ENCODE measurements at places on chromosomes 11 and 22. TPM values are rescaled to one million over a fixed set of nuclear protein-coding genes. Genes with fewer than 3 reads are reported as not detected.

CSF2RB gene
- 3.1 TPM for total RNA-seq

UCP3 gene
- total RNA-seq, result 0.89 TPM

INS gene
- not detected for total RNA-seq

ANGPTL5 gene
- 1.9 TPM for total RNA-seq

SIK2 gene
- 19.8 TPM for total RNA-seq

SLC22A9 gene
- total RNA-seq, result not detected

TSGA10IP gene
- total RNA-seq, result 0.39 TPM

SGSM1 gene
- 11.4 TPM for total RNA-seq

LSP1 gene
- 7.9 TPM for total RNA-seq

NLRP14 gene
- 1.2 TPM for total RNA-seq

DNA sequence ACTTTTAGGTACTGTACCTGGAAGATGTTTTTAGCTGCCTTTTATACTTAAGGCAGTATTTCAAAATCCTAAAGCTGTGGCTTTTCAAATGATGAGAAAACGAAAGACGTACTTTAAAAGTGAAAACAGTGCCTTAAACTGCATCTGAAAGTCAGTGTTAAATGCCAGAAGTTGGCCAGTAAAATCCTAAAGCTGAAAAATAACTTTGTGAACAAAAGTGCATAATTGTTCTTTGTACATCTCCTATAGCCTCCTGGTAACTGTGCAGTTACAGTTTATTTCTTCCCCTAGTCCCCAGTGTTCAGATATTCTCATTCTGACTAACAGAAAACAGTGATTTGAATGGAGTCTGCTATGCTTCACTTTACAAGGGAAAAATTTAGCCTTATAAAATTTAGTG is 6.8 kb downstream of the EED start:
- H3K4me3 ChIP-seq, result no peak overlapping the region
- no peaks in the 10 kb centered on the region for H3K36me3 ChIP-seq
- no peak for DNase-seq
- no peaks in the 10 kb centered on the region for H3K4me1 ChIP-seq
- H3K27me3 ChIP-seq, result no peaks in the 10 kb centered on the region

DNA sequence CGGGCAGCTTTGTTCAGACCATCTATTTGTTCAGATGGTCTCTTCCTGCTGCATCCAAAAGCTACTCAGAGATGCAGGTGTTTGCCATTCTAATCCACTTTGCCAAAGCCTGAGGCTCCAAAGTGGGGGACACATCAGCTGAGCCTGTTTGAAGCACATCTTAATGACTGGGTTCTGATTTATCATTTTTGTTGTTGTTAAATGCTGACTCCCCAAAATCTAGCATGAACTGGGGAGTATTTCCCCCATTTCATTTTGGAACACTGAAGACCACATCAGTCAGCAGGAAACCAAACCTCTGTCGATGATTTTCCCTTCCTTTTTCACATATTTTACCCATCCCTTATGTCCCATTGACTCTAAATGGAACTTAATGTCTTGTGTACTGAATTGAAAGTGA is 262.6 kb downstream of the NTM start:
- H3K27me3 ChIP-seq, result no peaks in the 10 kb centered on the region
- H3K27ac ChIP-seq, result no peak overlapping the region
- no peaks in the 10 kb centered on the region for H3K36me3 ChIP-seq
- H3K4me1 ChIP-seq, result no peaks in the 10 kb centered on the region

- peak; percentile 80 for DNase-seq
- peaks cover 56% of the 10 kb centered on the region for H3K4me1 ChIP-seq
- H3K27ac ChIP-seq, result no peak overlapping the region
- no peak overlapping the region for H3K4me3 ChIP-seq
- peaks cover 2% of the 10 kb centered on the region for H3K27me3 ChIP-seq
Measured at GRCh38 chr11:60926500-60926899, 2.2 kb downstream of the TMEM132A start.

GRCh38 chr11:15493066-15493465 is 378.3 kb downstream of the INSC start:
- H3K4me1 ChIP-seq, result no peaks in the 10 kb centered on the region
- H3K27ac ChIP-seq, result no peak overlapping the region
- no peaks in the 10 kb centered on the region for H3K27me3 ChIP-seq
- no peak for DNase-seq
- H3K4me3 ChIP-seq, result no peak overlapping the region

DNA sequence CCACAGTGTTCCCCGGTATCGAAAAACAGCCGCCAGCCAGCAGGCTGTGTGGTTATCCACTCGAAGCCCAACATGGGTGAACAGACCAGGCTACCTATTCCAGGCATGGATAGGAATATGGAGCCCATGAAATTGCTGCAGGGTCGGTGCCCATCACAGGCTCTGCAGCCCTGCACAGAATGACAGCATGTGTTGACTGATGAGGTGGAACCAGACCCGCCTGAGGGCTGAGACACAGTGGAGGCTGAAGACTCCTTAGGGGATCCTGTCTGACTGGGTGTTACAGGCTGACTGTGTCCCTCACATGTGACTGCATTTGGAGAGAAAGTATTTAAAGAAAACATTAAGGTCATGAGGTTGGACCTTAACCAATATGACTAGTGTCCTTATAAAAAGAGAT is 6.2 kb upstream of the YPEL1 start:
- DNase-seq, result no peak
- H3K36me3 ChIP-seq, result no peaks in the 10 kb centered on the region
- no peaks in the 10 kb centered on the region for H3K27me3 ChIP-seq
- H3K4me3 ChIP-seq, result no peak overlapping the region
- no peak overlapping the region for H3K27ac ChIP-seq

DNA sequence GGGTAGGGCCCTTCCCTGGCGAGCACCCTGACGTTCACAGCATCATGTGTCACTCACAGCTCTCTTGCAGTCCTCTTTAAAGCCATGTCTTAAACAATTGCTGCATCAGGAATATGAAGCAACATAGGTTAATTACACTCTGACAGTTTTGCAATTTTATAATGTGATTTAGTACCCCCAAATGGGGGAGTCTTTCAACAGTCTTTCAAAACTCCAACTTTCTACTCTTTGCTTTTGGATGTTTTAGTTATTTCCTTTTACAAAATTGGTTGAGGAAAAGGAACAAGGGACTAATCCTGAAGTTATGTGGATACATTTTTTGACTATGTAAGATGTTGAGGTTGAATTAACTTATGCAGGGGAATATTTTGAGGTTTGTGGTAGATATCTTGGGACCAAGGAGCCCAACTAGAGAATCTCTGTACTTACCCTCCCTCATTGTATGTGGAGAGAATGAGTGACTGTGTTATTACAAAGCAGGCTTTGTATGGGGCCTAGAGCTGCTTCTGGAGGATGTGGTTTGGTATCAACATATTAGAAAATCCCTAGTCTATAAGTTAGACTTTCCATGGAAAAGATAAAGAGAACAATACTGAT is at the start of gene MMP8:
TSS of gene MMP8 (minus strand) at position 51 of the 597 bp plus-strand sequence. CDS start 99 bp downstream, outside the sequence.
- no peak within 1 kb of the TSS for H3K4me3 ChIP-seq
- H3K27me3 ChIP-seq, result no peaks in the 10 kb centered on the region
- H3K36me3 ChIP-seq, result no peaks in the 10 kb centered on the region

- H3K36me3 ChIP-seq, result no peaks in the 10 kb centered on the region
- H3K4me1 ChIP-seq, result peaks cover 6% of the 10 kb centered on the region
- no peak overlapping the region for H3K27ac ChIP-seq
- no peak overlapping the region for H3K4me3 ChIP-seq
- no peaks in the 10 kb centered on the region for H3K27me3 ChIP-seq
Measured at GRCh38 chr11:131430473-131431208, 60.2 kb downstream of the NTM start.

DNA sequence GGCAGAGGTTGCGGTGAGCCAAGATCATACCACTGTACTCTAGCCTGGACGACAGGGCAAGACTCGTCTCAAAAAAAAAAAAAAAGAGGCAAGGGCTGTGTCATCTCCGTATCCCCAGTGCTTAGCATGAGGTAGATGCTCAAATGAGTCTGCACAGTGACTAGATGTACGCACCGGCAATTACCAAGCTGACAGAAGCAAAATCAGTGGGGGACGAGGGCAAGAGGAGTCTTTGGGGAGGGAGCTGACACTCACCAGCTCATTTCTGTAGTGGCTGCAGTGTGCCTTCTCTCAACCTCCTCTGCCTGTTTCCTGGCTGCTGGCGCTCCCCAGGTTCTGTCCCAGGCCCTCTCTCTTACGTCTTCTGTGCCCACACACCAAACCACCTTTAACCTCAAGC is 69.9 kb downstream of the PACSIN2 start:
- no peak overlapping the region for H3K4me3 ChIP-seq
- no peak overlapping the region for H3K27ac ChIP-seq
- peaks cover 6% of the 10 kb centered on the region for H3K36me3 ChIP-seq

- peaks cover 2% of the 10 kb centered on the region for H3K36me3 ChIP-seq
- no peak overlapping the region for H3K4me3 ChIP-seq
- H3K4me1 ChIP-seq, result peaks cover 54% of the 10 kb centered on the region
Measured at GRCh38 chr11:2213384-2213842, 41.8 kb upstream of the TH start.

- H3K27ac ChIP-seq, result no peak overlapping the region
- no peak overlapping the region for H3K4me3 ChIP-seq
- peaks cover 16% of the 10 kb centered on the region for H3K27me3 ChIP-seq
Measured at GRCh38 chr11:46240371-46240770, 37.1 kb upstream of the CREB3L1 start.

- no peak for DNase-seq
- H3K27ac ChIP-seq, result no peak overlapping the region
Measured at GRCh38 chr11:65781152-65781961, 581 bp upstream of the AP5B1 start.

- peaks cover 9% of the 10 kb centered on the region for H3K4me1 ChIP-seq
- H3K36me3 ChIP-seq, result no peaks in the 10 kb centered on the region
- peaks cover 5% of the 10 kb centered on the region for H3K27me3 ChIP-seq
Measured at GRCh38 chr11:69249311-69250185, 44.4 kb upstream of the MYEOV start.

GRCh38 chr11:14619603-14620531 is 23.7 kb upstream of the PDE3B start:
- no peaks in the 10 kb centered on the region for H3K4me1 ChIP-seq
- H3K27ac ChIP-seq, result no peak overlapping the region
- H3K36me3 ChIP-seq, result no peaks in the 10 kb centered on the region
- no peaks in the 10 kb centered on the region for H3K27me3 ChIP-seq
- no peak overlapping the region for H3K4me3 ChIP-seq

GRCh38 chr11:35594680-35595079 is 23.6 kb upstream of the FJX1 start:
- H3K4me1 ChIP-seq, result no peaks in the 10 kb centered on the region
- H3K4me3 ChIP-seq, result no peak overlapping the region
- no peaks in the 10 kb centered on the region for H3K27me3 ChIP-seq
- no peak for DNase-seq
- no peak overlapping the region for H3K27ac ChIP-seq
- no peaks in the 10 kb centered on the region for H3K36me3 ChIP-seq

DNA sequence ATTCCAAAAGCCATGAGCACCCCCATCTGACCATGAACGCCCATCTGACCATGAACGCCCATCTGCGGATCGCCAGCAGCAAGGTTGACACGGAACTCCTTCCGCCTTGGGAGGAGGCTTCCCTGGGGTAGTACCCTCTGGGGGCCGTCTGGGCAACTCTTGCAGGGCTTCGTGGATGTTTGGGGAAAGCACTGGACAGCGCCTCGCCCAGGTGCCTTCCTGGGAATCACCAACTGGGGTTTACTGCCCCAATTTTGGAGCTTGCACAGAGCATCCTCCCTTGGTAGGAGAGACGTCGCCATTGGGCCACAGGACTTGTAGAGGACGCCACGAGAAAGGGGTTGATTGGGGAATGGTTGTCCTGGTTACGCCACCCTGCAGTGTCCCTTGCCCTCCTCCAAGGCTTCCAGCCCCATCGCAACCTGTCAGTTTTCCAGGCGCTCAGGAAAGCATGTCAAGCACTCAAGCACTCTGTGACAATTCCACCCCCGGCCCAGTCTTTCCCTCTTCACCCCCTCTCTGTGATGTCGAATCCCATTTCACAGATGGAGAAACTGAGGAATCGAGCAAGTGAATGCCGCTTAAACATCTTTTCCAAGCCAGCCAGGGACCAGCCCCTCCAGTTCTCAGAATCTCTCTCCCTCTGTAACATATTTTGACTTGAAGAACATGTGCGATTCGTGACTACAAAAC is 914 bp upstream of the PRDM11 start:
- peak overlapping the region; percentile 96 for H3K27ac ChIP-seq
- DNase-seq, result no peak
- peaks cover 11% of the 10 kb centered on the region for H3K27me3 ChIP-seq
- peaks cover 22% of the 10 kb centered on the region for H3K4me1 ChIP-seq
- H3K36me3 ChIP-seq, result no peaks in the 10 kb centered on the region
- H3K4me3 ChIP-seq, result peak overlapping the region; percentile 75

DNA sequence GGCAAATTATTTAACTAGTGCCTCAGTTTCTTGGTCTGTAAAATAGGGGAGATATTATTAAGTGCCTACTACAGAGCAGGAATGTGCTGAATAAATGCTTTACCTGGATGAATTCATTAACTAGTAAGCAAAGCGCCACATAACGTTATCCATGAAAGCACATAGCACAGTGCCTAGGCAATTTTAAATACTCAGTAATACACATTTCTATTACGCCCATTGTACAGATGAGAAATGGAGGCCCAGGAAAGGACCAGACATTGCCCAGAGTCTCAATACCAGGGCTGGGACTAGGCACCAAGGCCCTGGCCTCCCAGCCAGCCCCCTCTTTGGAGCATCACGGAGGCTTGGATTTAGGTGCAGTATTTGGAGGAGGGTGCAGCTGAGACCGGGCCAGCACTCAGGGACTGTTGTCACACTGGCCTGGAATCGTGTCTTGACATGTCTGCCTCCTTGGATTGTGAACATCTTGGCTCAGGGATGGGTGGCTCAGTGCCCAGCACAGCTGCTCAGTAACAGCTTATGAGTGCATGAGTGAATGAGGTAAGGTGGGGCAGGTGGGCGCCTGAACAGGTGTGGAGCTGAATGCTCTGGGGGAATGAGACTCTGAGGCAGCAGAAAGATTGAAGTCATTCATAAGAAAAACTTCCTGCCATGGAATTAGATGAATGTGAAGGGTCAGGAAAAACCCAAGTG is 42.1 kb upstream of the TPBGL start:
- no peak for DNase-seq
- H3K27ac ChIP-seq, result no peak overlapping the region
- no peaks in the 10 kb centered on the region for H3K27me3 ChIP-seq
- peaks cover 18% of the 10 kb centered on the region for H3K4me1 ChIP-seq

- DNase-seq, result no peak
- no peak overlapping the region for H3K27ac ChIP-seq
- no peaks in the 10 kb centered on the region for H3K27me3 ChIP-seq
- H3K36me3 ChIP-seq, result no peaks in the 10 kb centered on the region
- no peak overlapping the region for H3K4me3 ChIP-seq
Measured at GRCh38 chr11:116939499-116939898, 102.1 kb upstream of the APOA1 start.

DNA sequence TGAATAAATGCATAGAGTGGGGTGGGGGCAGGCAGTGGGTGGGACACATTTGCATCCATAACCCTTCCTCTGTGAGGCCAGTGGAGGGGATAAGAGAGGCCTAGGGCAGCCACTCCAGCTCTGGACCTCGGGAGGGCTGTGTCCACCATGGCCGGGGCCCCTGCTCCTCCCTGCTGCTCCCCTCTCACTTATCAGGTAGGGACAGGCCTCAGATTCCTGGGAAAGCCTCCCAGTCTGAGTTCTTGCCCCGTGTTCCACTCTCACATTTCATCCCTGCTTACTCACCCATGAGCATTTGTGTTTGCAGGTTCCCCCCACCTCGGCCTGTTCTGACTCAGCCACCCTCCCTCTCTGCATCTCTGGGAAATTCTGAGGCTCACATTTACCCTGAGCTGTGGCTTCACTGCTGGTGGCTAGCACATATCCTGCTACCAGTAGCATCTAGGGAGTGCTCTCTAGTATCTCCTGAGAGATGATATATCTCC is 128.7 kb upstream of the TOP3B start:
- no peak overlapping the region for H3K27ac ChIP-seq
- DNase-seq, result no peak
- H3K4me1 ChIP-seq, result no peaks in the 10 kb centered on the region
- H3K4me3 ChIP-seq, result no peak overlapping the region
- H3K27me3 ChIP-seq, result no peaks in the 10 kb centered on the region
